Thyroid gland (tissue), 4 donors: ENCODE measurements at places on chromosomes 16 and 17. TPM values are rescaled to one million over a fixed set of nuclear protein-coding genes. Genes with fewer than 3 reads are reported as not detected.

DNA sequence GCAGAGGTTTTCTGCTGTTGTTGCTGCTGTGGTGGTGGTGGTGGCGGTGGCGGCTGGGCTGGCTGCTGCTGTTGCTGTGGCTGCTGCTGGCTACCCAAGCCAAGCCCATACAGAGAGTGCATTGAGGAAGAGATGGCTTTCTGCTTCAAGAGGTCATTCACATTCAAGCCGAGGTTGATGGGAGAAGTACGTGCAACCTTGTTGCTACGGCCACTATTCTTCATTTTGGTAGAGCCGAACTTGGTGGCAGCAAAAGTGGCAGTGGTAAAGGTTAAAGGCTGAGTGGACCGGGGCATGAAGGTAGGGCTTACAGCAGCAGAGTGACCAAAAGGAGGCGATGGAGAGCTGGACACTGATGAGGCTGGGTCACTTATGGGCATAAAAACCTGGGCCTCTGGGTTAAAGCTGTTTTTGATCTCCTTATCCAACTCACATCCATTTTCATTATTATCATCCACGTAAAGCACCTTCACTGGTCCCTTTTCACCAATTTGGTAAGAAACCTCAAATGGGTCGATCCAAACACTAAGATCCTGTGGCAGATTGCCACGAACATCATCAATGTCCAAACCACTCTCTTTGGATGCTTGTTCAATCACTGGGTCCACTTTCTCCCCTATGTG is 2.8 kb downstream of the TOB1 start:
- H3K27ac ChIP-seq, result peak overlapping the region; percentile 100
- H3K36me3 ChIP-seq, result peaks cover 10% of the 10 kb centered on the region
- peaks cover 32% of the 10 kb centered on the region for H3K4me1 ChIP-seq
- peak; percentile 61 for DNase-seq
- no peaks in the 10 kb centered on the region for H3K27me3 ChIP-seq
- peak overlapping the region; percentile 100 for H3K4me3 ChIP-seq

DNA sequence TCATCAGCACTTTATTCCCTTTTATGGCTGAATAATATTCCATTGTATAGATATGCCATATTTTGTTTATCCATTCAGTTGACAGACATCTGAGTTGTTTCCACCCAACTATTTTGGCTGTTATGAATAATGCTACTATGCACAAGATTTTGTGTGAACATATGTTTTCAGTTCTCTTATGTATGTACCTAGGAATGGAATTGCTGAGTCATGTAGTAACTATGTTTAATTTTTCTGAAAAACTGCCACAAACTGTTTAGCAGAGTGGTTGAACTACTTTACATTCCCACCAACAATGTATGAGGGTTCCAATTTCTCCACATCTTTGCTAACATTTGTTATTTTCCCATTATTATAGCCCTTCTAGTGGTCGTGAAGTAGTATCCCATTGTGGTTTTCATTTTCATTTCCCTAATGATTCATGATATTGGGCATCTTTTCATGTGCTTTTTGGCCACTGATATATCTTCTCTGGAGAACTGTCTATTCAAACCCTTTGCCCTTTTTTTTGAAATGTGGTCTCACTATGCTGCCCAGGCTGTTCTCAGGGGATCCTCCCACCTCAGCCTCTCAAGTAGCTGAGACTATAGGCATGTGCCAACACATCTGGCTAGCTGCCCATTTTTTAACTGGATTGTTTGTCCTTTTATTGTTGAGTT is 26.3 kb downstream of the SMURF2 start:
- H3K27ac ChIP-seq, result no peak overlapping the region
- no peak overlapping the region for H3K4me3 ChIP-seq
- H3K4me1 ChIP-seq, result peaks cover under 1% of the 10 kb centered on the region
- no peaks in the 10 kb centered on the region for H3K27me3 ChIP-seq

DNA sequence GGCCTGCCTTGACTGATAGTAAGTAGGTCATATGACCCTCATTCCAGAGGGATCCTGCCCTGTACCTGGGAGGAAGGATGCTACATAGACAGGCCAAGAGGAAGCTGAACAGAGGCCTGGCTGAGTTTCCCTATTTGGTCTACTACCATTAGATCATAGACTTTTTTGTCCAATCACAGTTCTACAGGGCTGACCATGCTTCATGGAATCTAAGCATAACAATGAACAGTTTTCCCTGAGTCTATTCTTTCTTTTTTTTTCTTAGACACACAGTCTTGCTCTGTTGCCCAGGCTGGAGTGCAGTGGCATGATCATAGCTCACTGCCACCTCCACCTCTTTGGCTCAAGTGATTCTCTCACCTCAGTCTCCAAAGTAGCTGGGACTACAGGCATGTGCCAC is 3.9 kb downstream of the GPR179 start:
- H3K36me3 ChIP-seq, result no peaks in the 10 kb centered on the region
- H3K4me3 ChIP-seq, result no peak overlapping the region
- no peak overlapping the region for H3K27ac ChIP-seq
- DNase-seq, result peak; percentile 24
- peaks cover 5% of the 10 kb centered on the region for H3K4me1 ChIP-seq
- H3K27me3 ChIP-seq, result no peaks in the 10 kb centered on the region

DNA sequence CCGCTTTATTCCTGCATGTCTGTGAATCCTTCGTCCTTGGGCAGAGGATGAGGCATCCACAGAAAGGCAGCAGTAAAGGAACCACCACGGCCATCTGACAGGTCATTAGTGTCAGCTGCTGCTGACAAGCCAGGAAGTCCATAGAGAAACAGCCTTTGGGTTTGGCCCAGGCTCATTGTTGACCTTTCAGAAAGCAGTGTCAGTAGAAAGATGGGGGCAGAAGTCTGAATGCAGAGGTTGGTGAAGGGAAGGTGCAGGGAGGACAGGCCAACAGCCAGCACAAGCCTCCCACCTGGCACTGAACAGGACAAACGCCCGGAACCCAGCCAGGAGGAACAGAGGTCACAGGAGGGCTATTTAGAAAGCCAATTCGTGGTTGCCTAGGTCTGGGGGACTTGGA is 105.8 kb downstream of the VAT1L start:
- H3K4me1 ChIP-seq, result peaks cover 45% of the 10 kb centered on the region
- H3K4me3 ChIP-seq, result no peak overlapping the region

DNA sequence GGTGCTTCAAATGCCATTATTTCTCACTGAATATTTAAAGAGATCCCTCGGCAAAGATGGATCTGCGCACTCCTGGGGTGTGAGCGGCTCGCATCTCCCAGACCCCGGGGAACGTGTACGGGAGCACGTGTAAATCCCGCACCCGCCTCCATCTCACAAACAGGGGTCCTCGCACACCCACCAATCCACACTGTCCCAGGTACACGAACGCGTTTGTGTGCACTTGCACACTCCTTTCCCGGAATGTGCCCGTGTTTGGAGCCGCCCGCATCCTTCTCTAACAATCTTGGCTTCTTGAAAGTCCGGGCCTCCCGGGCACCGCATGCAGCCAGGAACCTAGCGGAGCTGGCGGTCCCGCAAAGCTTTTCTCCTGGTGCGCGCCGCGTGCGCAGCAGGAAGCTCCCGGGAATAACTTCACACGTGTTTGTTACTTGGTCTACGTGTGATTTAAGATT is 2.5 kb upstream of the SALL1 start:
- peaks cover 18% of the 10 kb centered on the region for H3K36me3 ChIP-seq
- peaks cover 15% of the 10 kb centered on the region for H3K4me1 ChIP-seq
- peak overlapping the region; percentile 93 for H3K4me3 ChIP-seq
- H3K27ac ChIP-seq, result peak overlapping the region; percentile 99
- no peaks in the 10 kb centered on the region for H3K27me3 ChIP-seq

- H3K27ac ChIP-seq, result peak overlapping the region; percentile 51
- DNase-seq, result peak; percentile 15
- H3K36me3 ChIP-seq, result no peaks in the 10 kb centered on the region
- no peak overlapping the region for H3K4me3 ChIP-seq
- H3K4me1 ChIP-seq, result peaks cover 3% of the 10 kb centered on the region
Observed at GRCh38 chr17:35540589-35541404, 3.3 kb upstream of the SLFN12L start.

DNA sequence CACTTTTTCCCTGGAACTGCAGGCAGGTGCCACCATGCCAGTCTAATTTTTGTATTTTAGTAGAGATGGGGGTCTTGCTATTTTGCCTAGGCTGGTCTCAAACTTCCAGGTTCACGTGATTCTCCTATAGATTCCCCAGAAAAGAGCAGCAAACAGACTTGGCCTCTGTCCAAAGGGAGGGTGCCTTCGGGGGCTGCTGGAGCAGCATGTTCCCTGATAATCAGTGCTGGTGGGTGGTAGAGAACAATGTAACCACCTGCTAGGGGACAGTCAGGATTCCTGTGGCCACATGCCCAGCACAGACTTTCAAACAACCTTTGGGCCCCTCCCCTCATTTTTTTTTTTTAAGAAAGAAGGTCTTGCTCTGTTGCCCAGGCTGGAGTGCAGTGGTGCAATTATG is 14.2 kb upstream of the CCNF start:
- H3K4me3 ChIP-seq, result no peak overlapping the region
- H3K4me1 ChIP-seq, result no peaks in the 10 kb centered on the region
- H3K27me3 ChIP-seq, result no peaks in the 10 kb centered on the region
- no peak overlapping the region for H3K27ac ChIP-seq

- no peak overlapping the region for H3K27ac ChIP-seq
- no peak overlapping the region for H3K4me3 ChIP-seq
- H3K4me1 ChIP-seq, result no peaks in the 10 kb centered on the region
- H3K36me3 ChIP-seq, result no peaks in the 10 kb centered on the region
- no peak for DNase-seq
Observed at GRCh38 chr16:86479419-86479818, 30.9 kb upstream of the FOXF1 start.

GRCh38 chr16:23466162-23466885 is 13.3 kb upstream of the COG7 start:
- peaks cover 8% of the 10 kb centered on the region for H3K4me1 ChIP-seq
- H3K27ac ChIP-seq, result no peak overlapping the region
- H3K27me3 ChIP-seq, result no peaks in the 10 kb centered on the region
- DNase-seq, result no peak
- peaks cover 22% of the 10 kb centered on the region for H3K36me3 ChIP-seq

- H3K27ac ChIP-seq, result peak overlapping the region; percentile 71
- no peaks in the 10 kb centered on the region for H3K27me3 ChIP-seq
- peaks cover 37% of the 10 kb centered on the region for H3K4me1 ChIP-seq
- H3K36me3 ChIP-seq, result no peaks in the 10 kb centered on the region
- DNase-seq, result peak; percentile 18
Observed at GRCh38 chr17:55731586-55732250, 9.1 kb upstream of the TMEM100 start.

DNA sequence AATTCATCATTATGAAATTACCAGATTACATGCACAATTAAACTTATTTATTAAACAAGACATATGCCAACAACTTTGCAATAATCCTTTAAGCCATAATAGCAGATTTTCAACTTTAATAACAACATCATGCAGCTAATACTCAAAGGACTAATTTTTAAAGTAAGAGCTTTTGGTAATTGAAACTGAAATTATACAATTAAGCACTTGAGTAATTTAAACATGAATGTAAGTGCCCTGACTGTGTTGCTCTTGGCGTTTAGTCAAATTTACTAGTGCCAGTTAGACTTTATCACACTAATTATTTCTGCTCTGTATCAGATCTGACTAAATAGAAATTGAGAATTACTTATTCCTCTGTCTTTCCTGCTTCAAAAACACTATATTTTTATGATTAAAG is 46.8 kb upstream of the PSMD7 start:
- H3K4me1 ChIP-seq, result no peaks in the 10 kb centered on the region
- H3K36me3 ChIP-seq, result no peaks in the 10 kb centered on the region
- no peak for DNase-seq

DNA sequence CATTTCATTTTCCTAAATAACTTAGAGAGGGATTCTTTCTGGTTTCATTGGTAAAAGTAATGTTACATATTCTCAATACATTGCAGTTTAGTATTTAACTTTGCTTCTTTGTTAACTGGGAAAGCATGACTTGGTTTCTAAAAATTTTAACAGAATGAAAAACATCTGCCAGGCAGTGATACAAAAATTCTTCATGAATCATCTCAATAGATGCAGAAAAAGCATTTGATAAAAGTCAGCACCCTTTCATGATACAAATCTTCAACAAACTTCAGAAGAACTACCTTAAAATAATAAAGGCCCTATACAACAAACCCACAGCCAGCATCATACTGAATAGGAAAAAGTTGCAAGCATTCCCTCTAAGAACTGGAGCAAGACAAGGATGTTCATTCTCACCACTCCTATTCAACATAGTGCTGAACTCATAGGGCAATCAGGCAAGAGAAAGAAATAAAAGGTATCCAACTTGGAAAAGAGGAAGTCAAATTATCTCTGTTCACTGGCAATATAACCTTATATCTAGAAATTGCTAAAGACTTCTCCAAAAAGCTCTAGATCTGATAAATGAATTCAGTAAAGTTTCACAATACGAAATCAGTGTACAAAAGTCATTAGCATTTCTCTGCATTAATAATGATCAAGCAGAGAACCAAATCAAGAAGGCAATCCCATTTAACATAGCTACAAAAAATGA is 50.4 kb downstream of the SLFN5 start:
- no peaks in the 10 kb centered on the region for H3K36me3 ChIP-seq
- no peak overlapping the region for H3K4me3 ChIP-seq
- no peaks in the 10 kb centered on the region for H3K27me3 ChIP-seq

- no peaks in the 10 kb centered on the region for H3K27me3 ChIP-seq
- DNase-seq, result peak; percentile 60
- peaks cover 2% of the 10 kb centered on the region for H3K36me3 ChIP-seq
- H3K4me1 ChIP-seq, result no peaks in the 10 kb centered on the region
Observed at GRCh38 chr17:39563476-39563875, 44.2 kb downstream of the NEUROD2 start.

GRCh38 chr17:82917699-82918345 is 78.0 kb upstream of the ZNF750 start:
- no peaks in the 10 kb centered on the region for H3K27me3 ChIP-seq
- no peak overlapping the region for H3K4me3 ChIP-seq
- H3K27ac ChIP-seq, result no peak overlapping the region
- peak; percentile 46 for DNase-seq

DNA sequence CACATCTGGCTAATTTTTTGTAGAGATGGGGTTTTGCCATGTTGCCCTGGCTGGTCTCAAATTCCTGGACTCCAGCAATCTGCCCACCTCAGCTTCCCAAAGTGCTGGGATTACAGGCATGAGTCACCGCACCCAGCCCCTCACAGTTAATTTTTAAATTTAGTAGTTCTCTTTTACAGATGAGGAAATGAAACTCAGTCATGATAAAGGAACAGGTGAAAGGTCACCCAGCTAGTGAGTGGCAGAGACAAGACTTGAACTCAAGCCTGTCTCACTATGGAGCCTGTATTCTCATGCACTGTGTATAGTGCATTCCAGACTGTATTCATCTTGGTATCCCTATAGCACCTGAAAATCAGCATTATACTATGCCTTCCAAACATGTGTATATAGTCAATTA is 77.1 kb upstream of the WSB1 start:
- no peaks in the 10 kb centered on the region for H3K27me3 ChIP-seq
- H3K27ac ChIP-seq, result no peak overlapping the region
- DNase-seq, result no peak
- H3K4me3 ChIP-seq, result no peak overlapping the region
- H3K4me1 ChIP-seq, result no peaks in the 10 kb centered on the region

ATMIN gene
- 57.6 TPM for total RNA-seq

TMEM235 gene
- total RNA-seq, result not detected

ZNF764 gene
- total RNA-seq, result 9.3 TPM

ERI2 gene
- total RNA-seq, result 23.5 TPM

SP6 gene
- total RNA-seq, result 0.98 TPM

KRT15 gene
- total RNA-seq, result not detected

ALDH3A1 gene
- 1.6 TPM for total RNA-seq

ASB16 gene
- 1.6 TPM for total RNA-seq

GGA3 gene
- 22.5 TPM for total RNA-seq

AOC2 gene
- total RNA-seq, result 1.7 TPM

SMIM36 gene
- total RNA-seq, result not detected
